Sigmoid colon (tissue), 7 donors: ENCODE measurements at places on chromosomes 3 and 15. TPM values are rescaled to one million over a fixed set of nuclear protein-coding genes. Genes with fewer than 3 reads are reported as not detected.

Gene CHAC1
- total RNA-seq: 3.1 TPM

GRCh38 chr3:71984843-71985613, 200.1 kb upstream of the PROK2 start:
- no peaks in the 10 kb centered on the region for H3K27me3 ChIP-seq
- no peak overlapping the region for H3K27ac ChIP-seq
- no peaks in the 10 kb centered on the region for H3K4me1 ChIP-seq
- H3K4me3 ChIP-seq: no peak overlapping the region
- DNase-seq: no peak

DNA sequence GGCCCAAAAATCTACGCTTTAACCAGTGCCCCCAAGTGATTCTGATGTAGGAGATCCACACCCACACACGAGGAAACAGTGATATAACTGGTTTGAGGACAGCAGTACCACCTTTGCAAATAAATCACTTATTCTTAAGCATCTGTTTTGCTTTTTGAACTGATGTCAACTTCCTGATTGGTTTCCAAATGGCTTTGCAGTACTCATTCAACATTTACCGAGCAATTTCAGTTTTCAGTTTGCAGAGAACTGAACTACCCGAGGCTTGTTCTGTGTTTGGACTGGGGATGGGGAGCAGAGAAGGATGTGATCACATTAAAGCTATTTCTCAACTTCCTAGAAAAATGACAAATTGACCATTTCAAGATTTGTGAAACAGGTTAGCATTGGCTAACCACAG, 1.1 kb upstream of the GYG1 start:
- peaks cover 10% of the 10 kb centered on the region for H3K36me3 ChIP-seq
- H3K27ac ChIP-seq: peak overlapping the region; percentile 99
- peaks cover 23% of the 10 kb centered on the region for H3K4me1 ChIP-seq
- H3K27me3 ChIP-seq: no peaks in the 10 kb centered on the region

DNA sequence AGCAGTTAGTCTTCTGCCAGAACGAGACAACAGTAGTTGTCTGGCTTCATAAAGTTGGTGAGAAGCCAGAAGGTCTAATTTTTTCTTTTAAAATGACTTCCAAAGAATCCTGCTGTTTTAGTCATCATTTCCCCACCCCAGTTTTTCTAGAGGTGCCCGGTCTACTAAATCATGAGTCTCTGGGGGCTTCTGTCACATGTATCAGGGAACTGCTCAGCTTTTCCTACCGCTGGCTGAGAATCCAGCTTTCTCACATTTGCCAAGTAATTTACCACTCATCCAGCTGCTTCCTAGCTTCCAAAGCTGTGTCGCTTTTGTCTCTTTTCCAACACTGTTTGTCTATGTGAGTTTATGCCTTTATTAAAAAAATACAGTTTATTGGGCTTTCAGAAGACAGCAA, 183.3 kb downstream of the NSUN3 start:
- no peaks in the 10 kb centered on the region for H3K36me3 ChIP-seq
- no peaks in the 10 kb centered on the region for H3K27me3 ChIP-seq
- peaks cover 14% of the 10 kb centered on the region for H3K4me1 ChIP-seq
- DNase-seq: no peak

DNA sequence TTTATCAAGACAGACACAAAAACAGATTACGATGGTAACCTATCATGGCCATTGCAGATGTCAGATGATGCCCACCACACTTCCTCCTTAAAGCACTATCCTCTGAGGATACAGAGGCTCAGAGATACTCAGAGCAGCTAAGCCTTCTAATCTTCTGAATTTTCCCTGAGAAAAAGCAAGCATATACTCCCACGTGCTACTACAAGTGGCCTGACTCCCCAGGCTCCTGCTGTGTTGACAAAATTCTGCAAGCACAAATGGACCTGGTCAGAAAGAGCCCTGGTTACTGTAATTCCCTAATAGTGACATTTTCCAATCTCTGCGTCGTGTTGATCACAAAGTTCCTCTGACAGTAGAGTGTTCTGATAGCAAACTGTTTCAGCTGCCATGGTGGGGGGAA, 207.1 kb downstream of the KCNMB2 start:
- no peak overlapping the region for H3K4me3 ChIP-seq
- DNase-seq: no peak
- H3K36me3 ChIP-seq: no peaks in the 10 kb centered on the region
- no peak overlapping the region for H3K27ac ChIP-seq
- H3K27me3 ChIP-seq: no peaks in the 10 kb centered on the region
- H3K4me1 ChIP-seq: no peaks in the 10 kb centered on the region
